Caki2 (cell line): ENCODE measurements at places on chromosomes 16 and 17.

DNA sequence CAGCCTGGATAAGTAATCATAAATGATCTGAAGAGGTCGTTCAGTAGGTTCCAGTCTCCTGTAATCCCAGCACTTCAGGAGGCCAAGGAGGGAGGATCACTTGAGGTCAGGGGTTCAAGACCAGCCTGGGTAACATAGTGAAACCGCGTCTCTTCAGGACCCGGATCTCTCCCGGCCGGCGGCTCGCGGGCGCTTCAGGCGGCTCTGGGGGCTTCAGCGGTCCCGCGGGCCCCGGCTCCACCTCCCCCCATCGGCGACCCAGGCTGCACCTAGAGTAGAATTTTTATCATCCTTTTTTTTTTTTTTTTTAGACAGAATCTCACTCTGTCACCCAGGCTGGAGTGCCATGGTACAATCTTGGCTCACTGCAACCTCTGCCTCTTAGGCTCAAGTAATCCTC lies 95.9 kb downstream of the ABCC12 start:
- no peak for DNase-seq

- DNase-seq = peak; percentile 61
Observed at GRCh38 chr17:45050481-45051059, 862 bp downstream of the DCAKD start.

GRCh38 chr17:48800626-48801217 lies 16.3 kb downstream of the TTLL6 start:
- DNase-seq = no peak

DNA sequence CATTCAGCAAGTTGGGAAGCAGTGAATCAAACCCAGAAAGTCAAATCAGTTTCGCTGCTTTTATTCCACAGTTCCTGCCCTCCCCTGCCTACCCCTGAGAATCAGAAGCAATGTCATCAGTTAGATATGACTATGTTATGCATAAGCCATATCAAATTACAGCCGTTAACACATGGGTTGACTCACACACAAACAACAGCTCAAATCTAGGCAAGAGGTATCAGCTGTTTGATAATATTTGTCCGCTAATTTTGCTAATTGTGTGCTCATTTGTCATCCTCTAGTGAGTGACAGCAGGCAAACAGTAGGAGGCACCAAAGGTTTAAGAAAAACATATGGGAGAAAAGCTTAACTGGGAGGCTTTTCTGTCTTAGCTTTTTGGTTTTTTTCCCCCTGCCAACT lies 327.4 kb upstream of the CCL2 start:
- DNase-seq = peak; percentile 43

- DNase-seq = no peak
Observed at GRCh38 chr16:65769055-65769465, 597.4 kb upstream of the CDH5 start.

- DNase-seq = peak; percentile 78
Observed at GRCh38 chr16:16830973-16831372, 452.0 kb downstream of the NPIPA7 start.

- DNase-seq = no peak
Observed at GRCh38 chr16:84368308-84368996, at the start of gene ATP2C2. TSS of gene ATP2C2 (plus strand) at chr16:84368538. CDS start at chr16:84368616, 78 bp downstream.

DNA sequence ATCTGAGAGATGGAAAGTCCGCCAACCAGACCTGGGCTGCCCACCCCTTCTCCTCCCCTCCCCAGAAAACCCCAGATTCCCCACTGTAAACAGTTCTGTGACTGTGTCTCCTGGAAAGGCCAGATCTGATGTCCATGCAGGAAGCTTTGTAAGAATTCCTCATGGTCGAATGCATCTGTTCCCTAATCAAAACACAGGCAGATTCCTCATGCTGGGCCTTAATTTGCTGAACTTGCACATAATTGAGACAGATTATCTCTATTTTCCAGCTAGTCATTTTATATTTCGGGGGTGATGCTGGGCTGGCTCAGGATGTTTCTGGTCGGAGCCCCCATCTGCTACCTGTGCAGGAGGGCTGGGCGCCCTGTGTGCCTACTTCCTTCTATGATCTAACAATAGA lies 233.6 kb upstream of the ASIC2 start:
- no peak for DNase-seq

- DNase-seq = no peak
Observed at GRCh38 chr16:3349175-3349574, 6.5 kb upstream of the OR2C1 start.

DNA sequence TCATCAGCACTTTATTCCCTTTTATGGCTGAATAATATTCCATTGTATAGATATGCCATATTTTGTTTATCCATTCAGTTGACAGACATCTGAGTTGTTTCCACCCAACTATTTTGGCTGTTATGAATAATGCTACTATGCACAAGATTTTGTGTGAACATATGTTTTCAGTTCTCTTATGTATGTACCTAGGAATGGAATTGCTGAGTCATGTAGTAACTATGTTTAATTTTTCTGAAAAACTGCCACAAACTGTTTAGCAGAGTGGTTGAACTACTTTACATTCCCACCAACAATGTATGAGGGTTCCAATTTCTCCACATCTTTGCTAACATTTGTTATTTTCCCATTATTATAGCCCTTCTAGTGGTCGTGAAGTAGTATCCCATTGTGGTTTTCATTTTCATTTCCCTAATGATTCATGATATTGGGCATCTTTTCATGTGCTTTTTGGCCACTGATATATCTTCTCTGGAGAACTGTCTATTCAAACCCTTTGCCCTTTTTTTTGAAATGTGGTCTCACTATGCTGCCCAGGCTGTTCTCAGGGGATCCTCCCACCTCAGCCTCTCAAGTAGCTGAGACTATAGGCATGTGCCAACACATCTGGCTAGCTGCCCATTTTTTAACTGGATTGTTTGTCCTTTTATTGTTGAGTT lies 26.3 kb downstream of the SMURF2 start:
- DNase-seq = no peak

DNA sequence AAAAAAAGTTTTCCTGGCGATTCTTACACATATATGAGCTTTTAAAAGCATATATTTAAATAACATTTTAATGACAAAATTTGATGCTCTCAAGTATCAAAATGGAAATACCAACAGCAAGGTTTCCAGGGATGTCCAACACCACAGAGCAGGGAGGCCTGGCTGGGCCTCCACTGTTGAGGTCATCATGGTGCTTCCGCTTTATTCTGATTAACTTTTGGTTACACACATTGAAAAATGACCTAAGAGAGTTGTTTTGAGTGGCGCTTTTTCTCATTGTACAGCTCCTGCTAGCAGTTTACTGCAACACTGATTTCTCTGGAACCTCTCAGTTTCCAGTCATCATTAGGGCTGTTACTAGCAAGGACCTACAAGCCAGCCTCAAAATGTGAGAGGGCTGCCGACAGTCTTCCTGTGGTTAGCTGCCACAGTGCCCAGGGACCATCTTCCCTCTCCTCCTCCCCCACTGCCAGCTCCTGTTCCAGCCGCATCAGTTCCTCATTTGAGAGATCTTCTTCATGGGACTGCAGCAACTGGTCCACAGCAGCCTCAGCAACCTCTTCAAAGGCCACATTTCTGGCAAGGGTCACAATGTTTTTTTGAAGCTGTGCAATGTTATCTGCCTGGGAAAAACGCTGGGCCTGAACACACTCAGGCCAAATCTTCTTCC lies 21.3 kb downstream of the DEF8 start:
- no peak for DNase-seq

GRCh38 chr17:78338486-78339259 lies 21.2 kb downstream of the SOCS3 start:
- DNase-seq = no peak

GRCh38 chr17:81665205-81666091 lies 957 bp downstream of the OXLD1 start:
- peak; percentile 36 for DNase-seq

DNA sequence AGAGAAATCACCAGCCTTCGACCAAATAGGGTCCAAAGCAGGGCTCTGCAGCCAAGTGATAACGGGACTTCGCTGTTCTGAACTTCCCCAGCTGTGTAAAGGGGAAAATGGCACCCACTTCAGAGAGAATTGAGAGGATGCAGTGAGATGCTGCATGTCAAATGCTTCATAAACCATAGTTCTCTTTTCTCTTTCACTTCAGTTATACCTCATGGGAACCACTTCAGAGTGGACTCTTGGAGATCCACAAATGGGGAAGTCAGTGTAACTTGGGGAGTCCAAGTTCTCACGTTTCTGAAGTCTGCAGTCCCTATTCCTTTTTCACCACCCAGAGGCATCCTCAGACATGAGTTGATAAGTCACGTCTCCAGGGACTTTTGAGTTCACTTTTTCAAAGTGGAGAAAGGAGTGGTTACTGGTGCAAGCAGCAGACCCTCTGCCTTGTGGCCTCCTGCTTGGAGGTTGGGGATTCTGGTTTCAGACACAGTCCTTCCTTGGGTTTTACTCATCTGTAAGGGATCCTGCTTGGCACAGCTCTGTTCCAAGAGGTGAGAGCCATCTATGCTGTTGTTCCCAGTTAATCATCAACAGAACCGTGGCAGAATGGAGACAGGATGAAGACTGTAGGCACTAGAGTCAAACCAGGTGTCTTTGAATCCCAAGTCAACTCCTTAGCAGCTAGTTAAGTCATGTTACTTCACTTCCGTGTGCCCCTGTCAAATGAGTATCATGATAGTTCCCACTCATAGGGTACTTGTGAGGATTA lies 123.4 kb upstream of the NOL11 start:
- peak; percentile 38 for DNase-seq

DNA sequence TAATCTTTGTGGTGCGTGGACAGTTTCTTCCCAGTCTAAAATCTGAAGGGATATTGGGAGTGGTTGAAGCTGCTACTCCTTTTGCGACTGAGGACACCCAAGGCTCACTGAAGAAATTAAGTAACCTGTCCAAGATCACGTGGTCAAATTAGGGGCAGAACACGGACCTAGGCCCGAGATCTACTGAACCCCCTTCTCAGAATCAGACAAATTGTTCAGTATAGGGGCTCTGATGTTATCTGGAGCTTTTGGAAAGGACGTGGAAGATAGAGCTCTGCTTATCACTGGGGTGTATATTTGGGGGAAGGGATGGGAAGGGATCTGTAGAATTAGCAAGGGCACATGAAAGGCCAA lies 857 bp downstream of the TANGO6 start:
- DNase-seq = peak; percentile 26

DNA sequence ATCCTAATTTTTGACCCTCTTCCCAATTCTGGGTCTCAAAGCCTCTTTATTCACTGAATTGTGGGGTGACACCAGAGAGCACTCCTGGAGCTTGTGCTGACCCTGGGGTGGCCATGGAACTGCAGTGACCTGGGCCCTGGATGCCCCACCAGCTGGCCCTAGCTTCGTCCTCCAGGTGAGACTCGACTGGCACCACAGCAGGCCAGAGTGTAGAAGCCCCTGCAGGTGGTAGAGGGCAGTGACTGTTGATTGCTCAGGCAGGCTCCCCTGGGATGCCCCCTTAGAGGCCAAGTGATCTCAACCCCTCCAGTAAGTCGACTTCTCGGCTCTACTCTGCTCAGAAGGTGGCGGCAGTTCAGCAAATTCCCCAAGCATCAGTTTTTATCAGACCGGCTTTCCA lies 6.4 kb downstream of the FA2H start:
- DNase-seq = no peak
